ENCODE measurements at places on chromosomes 5 and 9.

DNA sequence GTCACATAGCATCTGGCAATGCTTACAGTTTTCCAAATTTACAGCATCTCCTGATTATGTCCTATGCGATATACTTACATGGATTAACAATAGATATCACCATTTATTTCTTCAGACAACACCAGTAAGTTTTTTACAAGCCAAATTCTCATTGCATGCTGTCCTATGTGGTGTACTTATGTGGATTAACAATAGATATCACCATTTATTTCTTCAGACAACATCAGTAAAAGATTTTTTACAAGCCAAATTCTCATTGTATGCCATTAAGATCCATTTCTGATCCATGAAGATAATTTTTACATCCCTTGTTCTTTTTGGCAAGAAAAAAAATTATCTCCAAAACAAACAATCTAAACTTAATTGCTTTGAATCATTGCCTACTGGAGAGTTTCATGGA is 340.9 kb downstream of the KCNN2 start:
- no peak for DNase-seq

DNA sequence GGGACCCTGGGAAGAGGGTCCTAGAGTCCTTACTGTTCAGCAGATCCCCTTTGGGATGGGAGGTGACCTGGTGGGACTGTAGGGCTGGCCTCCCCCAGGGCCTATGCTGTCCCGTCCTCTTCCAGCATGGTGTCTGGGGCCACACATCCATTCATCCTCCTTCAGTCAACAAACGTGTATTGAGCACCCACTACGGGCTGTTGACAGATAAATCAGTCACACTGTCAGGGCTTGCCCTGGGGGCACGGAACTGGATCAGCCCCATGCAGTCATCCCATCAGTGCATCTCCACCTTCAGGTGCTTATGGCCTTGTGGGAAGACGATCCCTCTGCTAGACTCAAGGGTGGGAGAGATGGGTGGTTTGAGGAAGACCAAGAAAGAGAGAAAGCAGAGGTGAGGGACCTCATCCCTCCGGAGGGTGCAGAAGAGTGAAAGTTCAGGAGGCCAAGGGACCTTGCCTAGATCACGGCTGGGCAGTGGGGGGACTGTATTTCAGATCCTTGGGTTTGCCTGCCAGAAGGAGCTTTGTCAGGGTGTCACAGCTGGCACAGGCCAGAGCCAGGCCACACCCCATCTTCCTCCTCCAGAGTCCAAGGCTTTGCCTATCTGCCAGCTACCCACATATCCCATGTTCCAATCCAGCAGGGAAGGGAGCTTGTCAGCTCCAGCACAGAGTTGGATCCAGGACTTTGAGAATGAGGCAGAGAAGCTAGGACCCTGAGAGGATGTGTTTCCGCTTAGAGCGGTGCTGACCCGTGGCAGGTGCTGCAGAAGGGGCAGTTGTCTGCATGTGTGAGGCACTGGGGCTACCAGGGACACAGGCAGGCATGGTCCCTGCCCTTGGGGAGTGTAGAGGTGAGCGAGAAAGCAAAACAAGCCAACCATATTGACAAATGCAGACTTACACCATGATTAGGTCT is 30.5 kb downstream of the COL27A1 start:
- DNase-seq = no peak

DNA sequence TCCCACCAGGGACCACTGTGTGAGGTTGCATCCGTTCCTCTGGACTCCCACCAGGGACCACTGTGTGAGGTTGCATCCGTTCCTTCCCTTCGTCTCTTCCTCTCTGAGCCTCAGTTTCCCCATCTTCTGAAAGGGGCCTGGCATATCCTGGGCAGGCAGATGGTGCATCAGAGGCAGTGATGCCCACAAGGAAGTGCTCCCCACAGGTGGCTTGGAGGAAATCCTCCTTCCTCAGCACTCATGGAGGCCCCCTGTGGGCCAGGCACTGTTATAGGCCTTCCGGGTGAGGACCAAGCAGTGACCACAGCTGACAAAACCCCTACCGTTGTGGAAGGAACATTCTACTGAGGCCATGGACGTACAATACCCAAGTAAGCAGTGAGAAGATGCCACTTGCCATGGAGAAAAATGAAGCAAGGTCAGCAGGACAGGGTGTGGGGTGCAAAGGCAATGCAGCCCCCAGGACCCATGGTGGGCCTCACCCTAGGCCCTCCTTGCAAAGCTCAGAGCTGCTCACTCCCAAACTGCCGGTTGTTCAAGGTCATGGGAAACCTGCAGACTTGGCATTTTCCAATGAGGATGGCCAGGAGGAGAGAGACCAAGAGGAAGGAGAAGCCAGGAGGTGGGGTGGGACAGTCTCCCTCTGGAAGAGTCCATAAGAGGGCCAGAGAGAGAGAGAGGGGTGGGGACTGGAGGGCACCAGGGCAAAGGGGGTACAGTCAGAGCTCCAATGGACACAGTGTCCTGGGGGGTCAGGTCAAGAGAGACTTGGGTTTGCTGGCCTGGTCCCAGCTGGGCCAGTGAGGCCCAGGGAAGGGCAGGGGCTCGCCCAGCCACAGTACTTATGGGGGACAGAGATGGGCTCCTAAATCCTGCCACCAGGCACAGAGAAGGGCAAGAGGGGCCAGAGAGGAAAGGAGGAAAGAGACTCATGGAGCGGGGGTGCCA is 51.1 kb downstream of the C9orf50 start:
- DNase-seq = no peak

DNA sequence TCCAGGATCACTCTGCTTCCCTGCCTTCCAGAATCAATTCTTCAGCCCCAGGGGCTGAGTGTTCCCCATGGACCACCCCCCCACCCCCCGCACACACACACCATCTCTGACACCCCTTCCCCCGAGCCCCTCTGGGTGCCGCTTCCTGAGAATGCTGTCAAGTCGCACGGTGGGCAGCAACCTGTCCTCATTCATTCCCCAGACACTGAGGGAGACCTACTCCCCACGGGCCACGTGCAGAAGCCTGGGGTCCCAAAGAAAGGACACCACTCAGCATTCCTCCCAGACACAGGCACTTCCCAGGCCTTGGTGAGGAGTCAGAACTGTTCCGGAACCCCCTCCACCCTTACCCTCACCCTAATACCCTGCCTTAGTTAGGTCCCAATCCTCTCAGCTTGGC is 12.8 kb downstream of the CPLX2 start:
- DNase-seq = no peak

GRCh38 chr5:131524431-131524830 is 110.6 kb downstream of the RAPGEF6 start:
- no peak for DNase-seq

- no peak for DNase-seq
Measured at GRCh38 chr9:6997330-6997729, 239.6 kb downstream of the KDM4C start.

DNA sequence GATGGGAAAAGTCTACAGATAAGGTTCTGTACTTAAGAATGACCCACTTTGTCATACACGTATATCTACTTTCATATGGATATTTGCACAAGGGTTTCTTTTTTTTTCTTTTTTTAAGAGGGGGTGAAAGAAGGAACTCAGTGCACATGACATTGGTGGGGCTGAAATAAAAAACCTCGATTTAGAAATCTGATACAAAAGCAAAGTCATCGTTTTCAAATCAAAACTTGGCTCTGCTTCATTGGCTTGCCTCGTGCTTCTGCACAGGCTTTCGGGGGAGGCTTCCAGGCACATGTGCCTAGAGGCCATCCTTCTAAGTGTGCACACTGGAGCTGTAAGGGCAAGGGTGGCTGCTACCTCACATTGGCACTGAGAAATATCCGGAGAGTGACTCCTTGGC is 31.1 kb downstream of the PTTG1 start:
- no peak for DNase-seq
